ENCODE measurements at places on chromosomes 6 and 20.

DNA sequence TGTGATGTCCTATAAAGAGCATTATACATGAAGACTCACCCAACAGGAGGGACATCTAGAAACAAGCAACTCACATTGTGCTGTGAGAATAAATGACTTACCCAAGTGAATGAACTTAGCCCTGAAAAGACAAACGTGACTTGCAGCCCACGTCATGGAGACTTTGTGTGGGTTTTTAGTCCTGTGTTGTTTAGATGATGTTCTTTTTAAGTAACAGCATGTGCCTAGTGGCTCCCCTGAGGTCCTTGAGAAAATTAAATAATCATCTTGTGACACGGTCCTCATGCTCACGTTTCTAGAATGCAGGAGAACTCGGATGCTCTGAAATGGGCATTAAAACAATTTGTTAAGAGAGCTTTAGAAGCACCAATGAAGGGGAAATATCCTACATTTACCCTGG lies 165.1 kb downstream of the SASH1 start:
- DNase-seq: no peak

- DNase-seq: no peak
Observed at GRCh38 chr20:42613076-42613475, 576.6 kb downstream of the PTPRT start.

DNA sequence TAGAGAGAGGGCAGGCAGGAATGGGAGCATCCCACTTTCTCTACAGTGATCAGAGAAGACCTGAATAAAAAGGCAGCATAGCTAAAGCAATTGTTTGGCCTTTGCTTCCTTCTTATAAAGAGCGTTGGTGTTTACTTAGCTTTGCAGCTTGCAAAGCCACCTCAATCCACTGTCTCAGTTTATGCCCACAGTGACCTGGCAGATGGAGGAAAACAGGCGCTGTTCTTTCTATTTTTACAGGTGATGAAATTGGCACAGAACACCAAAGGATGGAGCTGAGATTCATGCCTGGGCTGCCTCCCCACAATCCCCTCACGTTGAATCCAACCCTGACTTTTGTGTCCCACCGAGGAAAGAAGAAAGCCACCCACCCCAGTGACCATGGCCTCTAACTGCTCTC lies 130.5 kb downstream of the TTLL2 start:
- DNase-seq: no peak

DNA sequence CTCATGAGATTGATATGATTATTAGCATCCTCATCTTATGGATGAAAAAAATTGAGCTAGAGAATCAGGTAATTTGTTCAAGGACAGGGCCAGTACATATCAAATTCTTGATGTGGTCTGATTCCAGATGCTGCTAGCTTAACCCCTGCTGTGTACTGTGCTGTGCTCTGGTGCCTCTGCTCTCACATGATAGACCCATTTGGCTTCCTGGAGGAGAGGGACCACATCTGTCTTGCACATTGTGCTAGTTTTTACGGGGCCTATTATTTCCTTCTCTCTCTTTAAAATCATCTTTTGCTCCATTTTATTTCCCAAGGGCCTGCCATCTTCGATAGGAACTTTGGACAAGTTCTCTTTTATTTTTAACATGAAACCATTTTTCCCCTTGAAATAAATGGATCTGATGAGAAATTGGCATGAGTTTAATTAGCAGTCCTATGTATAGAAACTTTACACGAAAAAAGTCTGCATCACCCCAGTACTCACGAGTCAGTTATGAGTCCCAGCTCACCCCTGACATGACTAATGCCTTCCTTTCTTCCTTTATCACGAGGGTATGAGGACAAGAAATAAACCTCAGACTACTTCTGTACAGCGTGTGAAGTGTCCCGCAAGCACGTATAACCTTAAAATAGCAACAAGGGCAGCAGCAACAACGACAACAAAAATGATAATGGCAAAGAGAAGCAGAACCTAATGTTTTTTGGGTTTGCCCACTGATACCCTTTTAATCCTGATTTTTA lies 26.5 kb downstream of the CD109 start:
- DNase-seq: no peak

- no peak for DNase-seq
Observed at GRCh38 chr6:40732878-40733277, 145.7 kb upstream of the LRFN2 start.

DNA sequence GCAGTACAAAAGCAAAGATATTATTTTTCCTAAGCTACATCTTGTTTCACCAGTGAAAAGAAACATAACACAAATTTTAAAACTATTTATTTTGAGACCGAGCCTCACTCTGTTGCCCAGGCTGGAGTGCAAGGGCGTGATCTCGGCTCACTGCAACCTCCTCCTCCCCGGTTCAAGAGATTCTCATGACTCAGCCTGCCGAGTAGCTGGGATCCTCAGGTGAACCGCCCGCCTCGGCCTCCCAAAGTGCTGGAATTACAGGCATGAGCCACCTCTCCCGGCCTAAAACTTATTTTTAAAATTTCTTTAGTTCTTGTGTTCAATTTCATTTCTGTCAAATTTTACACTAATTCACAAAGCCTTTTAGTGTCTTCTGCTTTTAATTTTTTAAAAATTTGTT lies 5.9 kb downstream of the SRSF12 start:
- no peak for DNase-seq

- DNase-seq: no peak
Observed at GRCh38 chr20:51763965-51764602, 4.1 kb downstream of the ATP9A start.
